ENCODE measurements at places on chromosomes 3 and 15.

GRCh38 chr15:84969257-84969656 lies 12.4 kb upstream of the PDE8A start:
- DNase-seq: no peak

DNA sequence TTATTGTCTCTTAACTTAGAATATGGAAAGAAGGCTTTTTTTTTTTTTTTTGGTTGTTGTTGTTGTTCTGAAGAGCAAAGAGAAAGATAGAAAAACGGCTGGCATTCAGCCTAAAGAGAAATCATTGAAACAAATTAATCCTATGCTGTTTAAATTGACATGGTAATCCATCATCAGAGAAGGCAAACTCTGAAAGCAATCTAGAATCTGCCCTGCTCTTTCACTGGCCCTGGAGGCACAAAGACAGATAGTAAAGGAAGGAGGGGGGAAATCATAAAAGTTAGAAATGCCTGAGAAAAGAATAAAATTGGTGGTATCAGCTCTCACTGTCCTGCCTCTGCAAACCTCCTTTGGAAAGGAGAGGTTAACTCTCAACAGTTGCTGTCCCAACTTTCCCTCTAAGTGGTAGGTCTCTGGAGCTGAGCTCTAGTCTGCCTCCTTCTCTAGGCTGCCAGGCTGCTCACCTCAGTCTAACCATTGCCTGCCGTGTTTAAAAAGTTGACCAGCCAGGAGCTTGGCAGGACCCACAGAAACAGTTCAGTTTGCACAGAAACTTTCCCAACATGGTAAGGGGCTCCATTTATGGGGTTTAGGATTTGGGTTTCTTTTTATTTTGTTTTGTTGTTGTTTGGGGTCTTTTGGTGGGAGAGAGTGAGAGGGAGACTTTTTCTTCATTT lies 13.4 kb upstream of the NR2F2 start:
- DNase-seq: no peak

GRCh38 chr15:56469483-56469882 lies 4.5 kb upstream of the MNS1 start:
- DNase-seq: no peak

DNA sequence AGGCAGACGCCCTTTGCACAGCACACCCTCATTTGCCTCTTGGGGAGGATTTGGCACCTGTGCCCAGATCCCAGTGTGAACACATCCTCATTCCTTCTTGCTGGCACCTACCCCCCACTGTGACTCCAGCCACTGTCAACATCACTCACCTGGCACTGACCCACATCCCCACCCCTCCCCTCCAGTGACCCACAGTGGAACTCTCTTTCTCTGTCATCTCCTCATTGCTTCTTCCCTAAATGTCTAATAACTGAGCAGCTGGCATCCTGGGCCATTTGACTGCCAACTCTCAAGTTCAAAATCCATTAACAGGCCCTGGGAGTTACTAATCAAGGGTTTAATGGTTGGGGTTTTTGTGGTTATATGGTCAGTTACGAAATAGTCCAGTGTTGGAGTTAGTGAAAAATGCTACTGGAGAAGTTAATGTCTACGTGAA lies 14.4 kb downstream of the SNAPC5 start:
- DNase-seq: peak; percentile 4

DNA sequence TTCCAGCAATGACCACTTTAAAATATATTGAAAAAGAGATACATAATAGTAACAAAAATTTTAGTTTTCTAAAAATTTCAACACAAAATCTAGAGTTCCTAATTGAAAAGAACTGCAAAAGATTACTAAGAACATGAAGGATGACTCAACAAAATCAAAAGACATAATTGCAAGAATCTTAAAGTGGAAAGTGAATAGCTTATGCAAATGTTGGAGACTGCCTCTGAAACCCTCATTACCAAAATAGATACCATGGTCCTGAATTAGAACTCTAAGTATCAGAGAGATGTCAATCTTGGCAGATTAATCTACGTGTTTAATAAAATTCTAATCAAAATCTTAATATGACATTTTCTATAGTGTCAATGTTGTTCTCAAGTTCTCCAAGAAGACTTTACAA lies 60.7 kb upstream of the SGO1 start:
- peak; percentile 17 for DNase-seq

GRCh38 chr3:5058471-5058951 lies 63.6 kb upstream of the ARL8B start:
- no peak for DNase-seq

GRCh38 chr3:83321457-83321856 lies 1560.0 kb upstream of the GBE1 start:
- no peak for DNase-seq
